Stimulated activated CD4-positive, alpha-beta T cell treated with anti-CD3 and anti-CD28 coated beads, Interleukin-15, amount 100 ng/mL, for 1 hour (primary cell): ENCODE measurements at places on chromosomes 3 and 15.

- no peak for DNase-seq
Measured at GRCh38 chr3:189567766-189568420, 63.3 kb upstream of the TP63 start.

DNA sequence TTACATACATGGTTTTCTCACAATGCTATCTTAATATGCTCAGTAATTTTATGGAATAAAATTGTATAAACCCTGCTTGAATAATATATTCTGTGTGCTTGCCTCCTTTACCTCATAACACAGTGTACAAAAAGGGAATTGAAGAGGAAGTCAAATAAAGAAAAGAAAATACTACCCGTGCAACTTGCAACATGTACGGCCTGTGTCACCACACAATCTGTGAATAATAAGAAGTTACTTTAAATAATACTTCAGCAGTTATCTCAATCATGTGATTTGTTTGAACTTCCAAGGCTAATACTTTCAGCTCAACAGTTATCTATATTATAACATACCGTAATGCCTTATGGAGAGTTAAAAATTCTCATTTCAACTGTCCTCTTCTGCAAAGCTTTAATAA lies 58.1 kb upstream of the SATB1 start:
- no peak for DNase-seq

GRCh38 chr3:20935791-20936190 lies 749.8 kb upstream of the SGO1 start:
- no peak for DNase-seq

GRCh38 chr15:53611145-53611920 lies 148.1 kb downstream of the WDR72 start:
- no peak for DNase-seq

- DNase-seq: no peak
Measured at GRCh38 chr3:94543161-94543560, 480.3 kb downstream of the NSUN3 start.

- no peak for DNase-seq
Measured at GRCh38 chr3:97972976-97973375, 745 bp upstream of the RIOX2 start.

GRCh38 chr15:31852933-31853799 lies 177.1 kb upstream of the CHRNA7 start:
- DNase-seq: no peak

DNA sequence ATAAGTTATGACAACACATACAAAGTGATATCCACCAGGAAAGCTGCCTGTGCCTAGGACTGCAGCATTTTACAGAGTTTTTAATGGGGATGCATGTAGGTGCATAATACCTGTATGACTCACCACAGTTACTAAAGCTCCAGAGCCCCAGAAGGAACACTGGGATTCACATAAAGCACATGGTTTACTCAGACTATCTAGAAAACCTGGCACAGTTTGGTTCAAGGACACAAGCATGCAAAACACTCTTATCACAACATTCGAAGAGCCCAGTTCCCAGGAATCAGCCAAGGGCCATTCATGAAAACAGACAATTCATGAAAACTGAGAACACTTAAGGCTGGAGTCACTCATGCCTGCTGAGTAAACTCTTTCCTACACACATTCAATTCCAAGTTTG lies 261.0 kb downstream of the PYDC2 start:
- DNase-seq: no peak

GRCh38 chr15:70033529-70034140 lies 64.1 kb downstream of the TLE3 start:
- no peak for DNase-seq

DNA sequence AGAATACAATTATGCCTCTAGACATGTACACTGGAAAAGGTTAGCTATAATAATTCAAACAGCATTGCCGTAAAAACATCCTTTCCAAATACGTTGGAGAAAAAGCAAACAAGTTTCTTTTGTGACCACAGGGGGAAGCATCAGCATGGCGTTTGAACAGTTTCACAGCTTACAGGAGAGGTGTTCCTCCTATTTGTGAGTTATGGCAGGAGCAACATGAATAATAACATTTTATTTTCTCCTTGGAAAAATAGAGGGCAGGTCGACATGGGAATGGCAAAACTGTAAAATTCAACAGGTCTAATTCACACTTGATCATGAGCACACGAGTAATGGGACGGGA lies 39.7 kb upstream of the GADL1 start:
- no peak for DNase-seq

GRCh38 chr3:151434151-151434890 lies 26.5 kb downstream of the IGSF10 start:
- DNase-seq: no peak

GRCh38 chr3:52710512-52710911 lies 4.6 kb downstream of the SPCS1 start:
- no peak for DNase-seq

- no peak for DNase-seq
Measured at GRCh38 chr15:43029476-43029875, 76.4 kb downstream of the UBR1 start.

- no peak for DNase-seq
Measured at GRCh38 chr3:73448761-73449301, 175.9 kb downstream of the PDZRN3 start.

DNA sequence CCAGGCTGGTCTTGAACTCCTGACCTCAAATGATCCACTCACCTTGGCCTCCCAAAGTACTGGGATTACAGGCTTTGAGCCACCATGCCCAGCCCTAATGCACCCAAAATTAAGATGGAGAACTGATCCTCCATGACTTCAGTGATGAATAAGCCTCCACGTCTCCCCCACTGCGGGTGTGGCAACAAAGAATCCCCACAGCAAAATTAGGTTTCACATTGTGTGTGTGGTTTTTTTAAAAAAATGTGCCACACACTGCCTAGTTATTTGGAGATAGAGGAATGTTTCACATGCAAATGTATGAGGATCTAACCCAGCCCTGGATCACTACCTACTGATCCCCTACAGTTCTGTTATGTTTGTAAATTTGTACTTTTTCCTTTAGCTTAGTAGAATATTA lies 17.3 kb downstream of the HDAC11 start:
- DNase-seq: no peak

DNA sequence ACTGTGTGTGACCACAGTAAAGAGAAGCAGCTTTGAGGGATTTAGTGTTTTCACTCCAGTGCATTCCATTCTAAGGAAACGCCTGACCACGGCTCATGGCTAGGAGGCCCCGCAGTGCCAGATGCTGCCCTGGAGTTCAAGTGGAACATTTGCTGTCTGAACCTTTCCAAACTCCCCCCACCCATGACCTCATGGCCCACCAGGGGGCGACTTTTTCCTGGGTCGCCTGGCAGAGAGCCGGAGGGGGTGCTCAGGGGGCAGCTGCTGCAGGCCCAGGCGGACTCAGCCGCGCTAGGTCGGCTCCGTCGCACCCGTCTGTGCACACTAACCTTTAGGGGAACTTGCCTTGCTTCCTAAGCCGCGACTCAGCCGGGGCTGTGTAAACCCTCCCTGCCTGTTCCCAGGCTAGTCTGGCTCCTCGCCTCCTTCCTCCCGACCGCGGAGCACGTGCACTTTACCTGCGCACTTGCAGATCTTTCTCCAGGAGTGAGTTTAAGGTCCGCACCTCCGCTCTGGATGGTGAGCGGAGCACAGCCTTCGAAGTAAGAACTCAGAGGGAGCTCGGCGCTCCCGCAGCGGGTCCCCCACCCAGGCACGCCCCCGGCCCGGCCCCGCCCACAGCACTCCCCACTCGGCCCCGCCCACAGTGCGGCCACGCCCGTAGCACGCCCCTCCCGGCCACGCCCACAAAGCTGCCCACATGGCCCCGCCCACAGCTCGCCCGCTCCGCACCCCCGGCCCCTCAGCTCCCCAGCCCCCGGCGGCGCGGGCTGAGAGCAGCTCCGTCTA lies at the start of gene OCA2:
Gene OCA2, minus strand, starts transcription at position 550 of the 789 bp plus-strand sequence. CDS start 17,441 bp downstream, outside the sequence.
- DNase-seq: no peak

- DNase-seq: no peak
Measured at GRCh38 chr3:5314897-5315296, 127.4 kb downstream of the EDEM1 start.

- DNase-seq: peak; percentile 89
Measured at GRCh38 chr15:40038638-40039543, at the start of gene SRP14. Gene SRP14, minus strand, starts transcription at chr15:40039181. Its CDS starts 65 bp downstream, at chr15:40039116.
